ENCODE measurements at places on chromosomes 16 and 17. TPM values are rescaled to one million over a fixed set of nuclear protein-coding genes. Genes with fewer than 3 reads are reported as not detected.
A peak's percentile ranks its signal among the peaks of the same experiment; 100 is the strongest.

DNA sequence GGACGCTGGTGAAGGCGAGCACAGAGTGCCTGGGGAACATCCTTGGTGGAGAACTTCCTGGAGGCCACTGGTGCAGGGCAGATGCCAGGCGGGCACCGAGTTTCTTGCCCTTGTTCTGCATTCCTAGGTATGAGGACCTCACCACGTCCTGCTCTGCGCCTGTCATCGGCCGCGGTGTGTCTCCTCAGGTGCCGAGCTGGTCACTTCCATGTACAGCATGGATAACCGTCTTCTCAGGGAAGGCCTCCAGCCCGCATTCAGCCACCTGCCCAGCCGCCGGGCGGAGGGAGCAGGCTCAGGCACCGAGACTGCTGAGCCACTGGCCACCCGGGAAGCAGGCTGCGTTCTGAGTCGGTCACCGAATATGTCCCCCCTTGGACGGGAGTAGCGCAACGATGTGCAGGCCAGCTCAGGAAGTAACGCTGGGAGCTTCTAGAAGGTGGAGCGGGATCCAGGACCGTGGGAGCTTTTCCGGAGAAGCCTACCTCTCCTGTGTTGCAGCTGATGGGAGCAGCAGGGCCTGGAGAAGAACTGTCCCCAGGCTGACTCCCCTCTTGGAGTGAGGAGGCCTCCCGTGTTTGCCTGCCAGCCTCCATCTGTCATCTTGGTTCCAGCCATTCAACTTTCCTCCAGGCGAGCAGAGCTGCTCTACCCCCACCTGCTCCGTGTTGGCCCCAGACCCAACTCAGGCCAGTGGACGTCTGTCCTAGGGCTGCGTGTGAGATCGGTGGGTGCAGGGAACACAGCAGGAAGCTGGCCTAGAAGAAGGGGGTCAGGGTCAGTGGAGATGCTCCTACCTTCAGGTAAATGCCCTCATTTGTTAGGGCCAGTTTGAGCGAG, 2.1 kb upstream of the BAIAP2 start:
- no peaks in the 10 kb centered on the region for H3K36me3 ChIP-seq
- H3K27ac ChIP-seq, result no peak overlapping the region
- DNase-seq, result no peak
- H3K4me1 ChIP-seq, result peaks cover 23% of the 10 kb centered on the region
- H3K4me3 ChIP-seq, result peak overlapping the region; percentile 79
- peaks cover 25% of the 10 kb centered on the region for H3K27me3 ChIP-seq

GRCh38 chr16:89949121-89949742, 677 bp downstream of the DEF8 start:
- DNase-seq, result no peak
- peak overlapping the region; percentile 75 for H3K4me3 ChIP-seq
- peaks cover 6% of the 10 kb centered on the region for H3K4me1 ChIP-seq
- no peak overlapping the region for H3K27ac ChIP-seq
- H3K36me3 ChIP-seq, result no peaks in the 10 kb centered on the region

DNA sequence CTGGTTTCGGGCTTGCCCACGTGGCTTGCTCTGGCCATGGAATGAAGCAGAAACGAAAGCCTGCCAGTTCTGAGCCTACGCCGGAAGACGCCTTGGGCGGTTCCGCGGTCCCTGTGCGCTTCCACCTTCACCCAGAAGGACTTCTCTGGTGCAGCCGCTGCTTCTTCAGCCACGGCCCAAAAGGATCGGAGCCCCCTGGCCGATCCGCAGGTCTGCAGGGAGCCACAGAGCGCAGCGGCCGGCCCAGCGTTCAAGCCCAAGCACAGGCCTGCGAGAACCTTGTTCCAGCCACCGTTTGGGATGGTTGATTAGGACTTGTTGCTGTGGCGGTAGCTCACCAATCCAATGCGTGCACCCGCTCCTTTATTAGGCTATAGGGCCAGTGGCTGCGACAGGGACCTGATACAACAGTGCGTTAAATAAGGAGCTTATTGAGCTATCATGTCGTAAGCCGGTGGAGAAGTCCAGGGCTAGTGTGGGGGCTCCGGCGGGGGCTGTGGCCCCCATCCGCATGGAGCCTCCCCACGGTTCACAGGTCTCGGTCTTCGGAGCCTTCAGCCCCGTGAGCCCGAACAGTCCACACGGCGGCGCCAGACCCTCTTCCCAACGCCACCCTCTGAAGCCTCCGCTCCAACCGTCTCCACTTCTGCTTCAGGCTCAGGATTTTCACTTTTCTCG, 10.2 kb upstream of the MPP2 start:
- H3K36me3 ChIP-seq, result peaks cover 4% of the 10 kb centered on the region
- peak; percentile 78 for DNase-seq
- H3K4me3 ChIP-seq, result peak overlapping the region; percentile 43
- no peak overlapping the region for H3K27ac ChIP-seq
- H3K4me1 ChIP-seq, result peaks cover 27% of the 10 kb centered on the region

GRCh38 chr16:46748775-46749705, 896 bp upstream of the MYLK3 start:
- no peak overlapping the region for H3K4me3 ChIP-seq
- no peaks in the 10 kb centered on the region for H3K27me3 ChIP-seq
- H3K27ac ChIP-seq, result peak overlapping the region; percentile 82
- peaks cover 23% of the 10 kb centered on the region for H3K4me1 ChIP-seq

- H3K27me3 ChIP-seq, result no peaks in the 10 kb centered on the region
- no peak overlapping the region for H3K27ac ChIP-seq
- peaks cover 4% of the 10 kb centered on the region for H3K36me3 ChIP-seq
- peaks cover 16% of the 10 kb centered on the region for H3K4me1 ChIP-seq
- DNase-seq, result no peak
These were observed 2.2 kb upstream of the AURKB start for GRCh38 chr17:8212312-8213180.

Gene ZP2
- not detected for total RNA-seq

Gene KREMEN2
- 7.5 TPM for total RNA-seq

Gene CNGB1
- total RNA-seq, result not detected

Measured in WTC11 (cell line).